ENCODE measurements at places on chromosomes 12 and 14.

DNA sequence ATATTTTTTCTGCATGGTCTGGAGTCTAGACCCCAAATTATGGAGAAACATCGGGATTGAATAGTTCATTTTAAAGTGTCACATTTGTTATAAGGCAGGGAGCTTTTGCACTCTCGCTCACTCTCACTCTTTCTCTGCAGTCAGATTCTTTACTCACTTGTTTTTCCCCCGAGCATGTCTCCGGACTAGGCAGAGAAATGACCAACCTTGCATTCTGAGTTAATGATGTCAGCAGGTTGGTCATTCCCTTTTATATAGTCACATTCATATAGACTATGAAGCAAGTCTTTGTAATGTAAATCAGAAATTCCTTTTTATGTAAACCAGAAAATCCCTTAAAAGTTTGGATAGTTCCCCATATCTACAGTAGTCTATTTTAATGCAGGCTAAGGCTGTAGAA lies 4.1 kb downstream of the C12orf75 start:
- DNase-seq = no peak

- DNase-seq = peak; percentile 85
Observed at GRCh38 chr14:20681348-20682126, 2.8 kb upstream of the RNASE4 start.

DNA sequence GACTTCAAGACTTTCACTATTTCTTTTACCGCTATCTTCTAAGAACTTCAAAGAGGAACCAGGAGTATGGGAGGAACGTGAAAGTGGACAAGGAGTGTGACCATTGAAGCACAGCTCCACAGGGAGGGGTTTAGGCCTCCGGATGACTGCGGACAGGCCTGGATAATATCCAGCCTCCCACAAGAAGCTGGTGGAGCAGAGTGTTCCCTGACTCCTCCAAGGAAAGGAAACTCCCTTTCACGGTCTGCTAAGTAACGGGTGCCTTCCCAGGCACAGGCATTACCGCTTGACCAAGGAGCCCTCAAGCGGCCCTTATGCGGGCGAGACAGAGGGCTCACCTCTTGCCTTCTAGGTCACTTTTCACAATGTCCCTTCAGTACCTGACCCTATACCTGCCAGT lies 267.0 kb downstream of the RPL10L start:
- no peak for DNase-seq

DNA sequence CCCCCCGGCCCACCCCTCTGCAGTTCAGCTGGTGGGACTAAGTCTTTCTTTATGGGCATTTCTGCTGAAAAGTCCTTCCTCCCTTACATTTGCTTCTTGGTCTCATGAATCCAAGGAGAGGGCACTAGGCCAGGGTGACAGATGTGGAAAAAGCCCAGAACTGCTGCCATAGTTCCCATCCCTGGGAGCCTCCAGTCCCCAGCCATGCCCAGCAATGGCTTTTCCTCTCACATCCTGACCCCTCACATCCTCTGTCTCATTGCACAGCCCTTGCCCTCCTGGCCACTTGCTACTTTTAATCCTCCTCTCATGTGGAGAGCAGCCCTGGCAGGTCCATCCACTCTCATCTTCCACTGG lies 122.5 kb downstream of the ZFP36L1 start:
- DNase-seq = no peak

GRCh38 chr14:100375266-100375962 lies 52.3 kb downstream of the SLC25A47 start:
- peak; percentile 61 for DNase-seq

DNA sequence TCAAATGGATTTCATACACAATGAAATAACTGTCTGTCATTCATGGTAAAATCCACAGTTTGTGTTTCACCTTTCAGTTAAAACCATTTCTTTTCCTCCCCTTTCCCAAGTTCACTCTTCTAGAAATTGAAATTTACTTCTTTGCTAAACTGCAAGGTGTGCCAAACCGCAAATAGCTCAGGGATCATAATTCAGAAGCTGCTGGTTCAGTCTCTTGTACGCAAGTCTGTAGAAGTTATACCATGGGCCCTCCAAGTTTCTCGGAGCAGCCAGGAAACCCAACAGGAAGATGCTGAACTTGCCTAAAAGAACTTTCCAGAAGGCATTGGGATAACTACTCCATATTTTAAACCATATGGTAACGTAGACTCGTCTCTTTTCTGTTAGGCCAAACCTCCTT lies 268.9 kb downstream of the FLRT2 start:
- DNase-seq = no peak

DNA sequence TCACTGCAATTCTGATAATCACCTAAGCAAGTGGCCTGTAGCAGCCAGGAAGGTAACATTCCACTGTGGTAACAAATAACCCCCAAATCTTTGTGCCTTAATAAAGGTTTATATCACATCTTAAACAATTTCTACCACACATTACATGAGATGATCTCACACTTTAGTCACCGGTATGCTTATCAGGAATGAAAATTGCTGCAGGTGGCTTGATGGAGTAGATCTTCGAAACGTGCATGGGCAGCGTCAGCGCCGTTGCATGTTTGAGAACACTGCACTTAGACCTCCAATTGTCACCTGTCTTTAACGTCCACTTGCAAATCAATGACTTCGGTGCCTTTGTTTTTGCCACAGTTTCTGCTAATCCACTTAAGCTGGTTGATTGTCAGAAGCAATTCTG lies 477.4 kb downstream of the VRK1 start:
- DNase-seq = no peak

GRCh38 chr12:6373022-6373787 lies 2.2 kb downstream of the SCNN1A start:
- DNase-seq = no peak

DNA sequence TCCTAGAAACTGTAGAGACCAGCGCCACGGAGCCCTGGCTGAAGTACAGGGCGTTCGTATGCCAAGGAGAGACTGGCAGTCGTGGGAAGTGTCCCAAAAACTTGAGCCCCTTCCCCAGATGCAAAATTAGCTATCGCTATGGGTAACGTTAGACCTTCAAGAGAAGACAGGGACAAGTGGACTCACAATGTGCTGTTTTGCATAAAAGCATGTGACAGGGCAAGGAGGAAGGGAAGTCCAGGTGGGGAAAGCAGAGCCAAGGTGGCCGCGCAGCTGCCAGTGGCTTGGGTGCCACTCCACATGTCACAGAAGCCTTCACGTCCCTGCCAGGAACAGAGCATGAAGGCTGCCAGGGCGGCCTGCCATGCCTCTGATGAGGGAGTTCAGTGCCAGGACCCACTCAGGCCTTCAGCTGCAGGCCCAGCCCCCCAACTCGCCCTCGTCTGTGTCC lies 61.2 kb upstream of the DYNC1H1 start:
- DNase-seq = no peak

- no peak for DNase-seq
Observed at GRCh38 chr12:58252914-58253313, 311.5 kb downstream of the ATP23 start.

- no peak for DNase-seq
Observed at GRCh38 chr14:88879022-88879421, 54.6 kb downstream of the TTC8 start.

DNA sequence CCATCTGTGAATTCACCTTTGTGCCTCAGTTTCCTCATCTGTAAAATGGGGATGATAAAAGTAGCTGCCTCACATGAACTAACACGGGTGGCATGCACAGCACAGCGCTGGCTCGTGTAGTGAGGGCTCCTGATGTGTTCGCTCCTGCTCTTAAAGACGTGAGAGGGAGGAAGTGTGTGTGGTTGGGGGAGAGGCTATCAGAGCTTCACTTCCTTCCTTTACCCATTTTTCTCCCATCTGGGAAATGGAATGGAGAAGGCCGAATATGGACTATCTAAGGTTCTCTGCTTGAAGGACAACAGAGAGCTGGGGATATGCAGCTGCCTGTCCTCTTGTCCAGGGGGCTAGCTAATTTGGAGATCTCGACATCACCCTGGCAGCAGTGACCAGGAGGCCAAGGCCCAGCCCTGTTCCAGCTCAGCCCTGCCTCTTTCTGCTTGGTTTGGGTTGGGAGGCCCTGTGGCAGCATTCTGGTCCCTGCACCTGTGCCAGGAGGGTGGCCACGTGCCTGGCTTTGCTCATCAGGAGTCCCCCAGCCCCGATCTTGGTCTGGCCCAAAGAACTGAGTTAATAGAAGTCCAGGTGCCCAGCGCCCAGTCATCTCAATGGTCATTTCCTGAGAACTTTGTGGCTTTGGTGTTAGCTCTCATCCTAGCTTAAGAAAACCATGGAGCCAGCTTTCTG lies 44.5 kb upstream of the ESRRB start:
- DNase-seq = no peak

GRCh38 chr14:62409626-62410300 lies 635.5 kb downstream of the KCNH5 start:
- DNase-seq = no peak

DNA sequence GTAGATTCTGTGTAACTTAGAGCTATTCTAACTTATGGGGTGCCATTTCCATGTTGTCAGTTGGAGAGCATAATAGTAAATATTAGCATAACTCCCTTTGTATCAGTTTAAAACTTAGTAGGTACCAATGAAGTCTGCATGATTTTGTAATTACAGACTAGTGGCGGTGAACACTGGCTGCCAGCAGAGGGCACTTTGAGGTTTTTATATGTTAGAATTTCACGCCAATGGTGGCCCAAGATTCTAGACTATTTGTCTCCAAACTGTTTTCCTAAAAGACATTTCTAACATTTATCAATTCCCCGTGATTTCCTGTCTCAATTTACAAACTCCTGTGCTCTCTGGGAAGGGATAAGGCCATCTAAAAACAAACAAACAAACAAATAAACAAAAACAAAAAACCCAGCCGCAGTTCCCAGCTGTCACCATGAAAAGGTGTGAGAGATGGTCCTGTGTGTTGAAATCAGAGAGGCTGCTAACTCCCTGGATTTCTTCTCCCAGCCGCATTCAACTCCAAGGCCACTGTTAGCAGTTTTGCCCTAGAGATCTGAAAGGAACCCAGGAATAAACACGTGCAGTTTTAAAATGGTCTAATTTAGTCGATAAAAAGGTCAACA lies 57.6 kb downstream of the BRMS1L start:
- peak; percentile 4 for DNase-seq

GRCh38 chr14:102218688-102219087 lies 79.0 kb downstream of the WDR20 start:
- DNase-seq = no peak

DNA sequence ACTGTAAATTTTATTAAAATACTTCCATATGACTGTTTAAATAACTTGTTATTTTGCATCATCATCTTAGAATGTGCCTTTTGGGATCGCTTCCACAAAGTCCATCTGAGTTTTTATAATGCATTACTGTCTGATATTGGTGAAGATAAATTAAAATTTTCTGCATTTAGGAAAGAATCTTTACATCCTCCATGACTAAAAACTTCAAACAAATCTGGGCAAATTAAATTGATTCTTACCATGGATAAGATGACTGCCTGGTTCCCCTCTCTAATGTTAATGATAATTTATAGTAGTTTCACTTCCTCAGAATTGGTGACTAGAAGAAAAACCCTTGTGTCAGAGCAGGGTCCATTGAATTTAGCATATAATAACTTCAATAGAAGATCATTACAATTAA lies 94.7 kb upstream of the SLC38A4 start:
- DNase-seq = no peak

DNA sequence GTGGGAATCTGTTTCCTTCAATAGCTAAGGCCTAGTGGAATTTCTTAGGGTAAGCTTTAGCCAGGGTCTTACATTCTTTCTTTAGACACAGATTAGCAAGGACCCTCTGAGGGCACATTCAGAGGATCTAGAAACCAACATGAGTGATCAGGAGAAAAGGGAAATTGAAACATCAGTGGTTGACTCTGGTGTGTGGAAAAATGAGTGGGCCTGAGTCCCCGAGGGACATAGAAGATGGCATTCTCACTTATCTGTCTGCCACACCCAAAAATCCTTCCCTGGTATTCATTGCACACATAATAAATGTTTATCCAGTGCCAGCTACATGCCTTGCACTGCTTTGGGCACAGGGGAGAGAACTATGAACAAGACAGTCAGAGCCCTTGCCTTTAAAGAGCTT lies 82.9 kb downstream of the SSPN start:
- DNase-seq = no peak

- DNase-seq = no peak
Observed at GRCh38 chr12:96240656-96241055, 46.5 kb downstream of the ELK3 start.

GRCh38 chr12:55842681-55843429 lies at the start of gene MMP19:
Gene MMP19, minus strand, starts transcription at chr12:55842936. Its CDS starts 106 bp downstream, at chr12:55842830.
- DNase-seq = no peak

DNA sequence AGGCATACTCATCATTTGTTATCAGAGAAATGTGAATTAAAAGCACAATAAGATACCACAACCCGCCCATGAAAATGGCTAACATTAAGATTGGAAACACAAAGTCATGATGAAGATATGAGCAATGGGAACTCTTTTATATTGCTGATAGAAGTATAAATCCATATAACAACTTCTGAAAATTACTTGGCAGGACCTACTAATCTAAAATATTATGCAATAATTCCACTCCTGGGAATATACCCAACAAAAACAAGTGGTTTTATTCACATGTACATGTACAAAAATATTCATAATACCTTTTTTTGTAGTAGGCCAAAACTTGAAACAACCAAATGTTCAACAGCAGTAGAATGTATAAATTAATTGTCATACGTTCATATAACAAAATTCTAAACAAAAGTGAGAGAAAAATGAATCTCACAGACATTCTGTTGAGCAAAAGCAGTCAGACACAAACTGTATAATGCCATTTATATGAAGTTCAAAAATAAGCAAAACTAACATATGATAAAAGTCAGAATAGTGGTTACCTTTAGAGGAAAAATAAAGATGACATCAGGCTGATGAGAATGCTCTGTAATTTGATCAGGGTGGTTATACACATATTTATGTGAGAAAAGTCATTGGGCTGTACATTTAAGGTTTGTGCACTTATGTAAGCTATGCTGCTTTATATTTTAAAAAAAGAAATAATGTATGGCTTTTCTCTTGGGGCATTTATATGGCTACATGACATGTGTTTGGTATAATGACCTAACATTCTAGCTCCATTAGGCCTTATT lies 309.2 kb upstream of the KITLG start:
- DNase-seq = no peak

- DNase-seq = no peak
Observed at GRCh38 chr14:68188174-68188573, 368.6 kb downstream of the RAD51B start.

DNA sequence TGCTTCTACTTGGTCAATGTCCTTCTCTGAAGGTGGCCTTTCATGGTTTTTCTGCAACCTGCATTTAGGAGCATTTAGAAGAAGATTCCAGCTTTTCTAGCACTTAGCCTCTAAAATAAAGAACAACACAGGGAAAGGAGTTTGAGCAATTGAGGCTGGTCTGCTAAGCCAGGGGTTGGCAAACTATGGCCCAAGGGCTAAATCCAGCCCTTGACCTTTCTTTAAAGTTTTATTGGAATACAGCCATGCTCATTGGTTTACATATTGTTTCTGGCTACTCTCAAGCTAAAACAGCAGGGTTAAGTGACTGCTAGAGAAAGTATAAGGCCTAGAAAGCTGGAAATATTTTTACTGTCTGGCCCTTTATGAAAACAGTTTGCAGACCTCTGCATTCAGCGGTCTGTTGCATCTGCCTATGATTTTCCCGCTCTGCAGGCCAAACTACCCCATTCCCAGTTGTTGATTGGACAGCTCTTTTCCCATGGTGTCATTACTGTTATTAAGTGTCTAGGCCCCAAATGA lies 39.3 kb downstream of the SPRING1 start:
- DNase-seq = no peak
